ENCODE measurements at places on chromosomes 1 and 21.

GRCh38 chr1:162930532-162930931 lies 69.6 kb upstream of the CCDC190 start:
- DNase-seq, result no peak

- DNase-seq, result no peak
Measured at GRCh38 chr1:43951021-43951985, 4.6 kb downstream of the IPO13 start.

DNA sequence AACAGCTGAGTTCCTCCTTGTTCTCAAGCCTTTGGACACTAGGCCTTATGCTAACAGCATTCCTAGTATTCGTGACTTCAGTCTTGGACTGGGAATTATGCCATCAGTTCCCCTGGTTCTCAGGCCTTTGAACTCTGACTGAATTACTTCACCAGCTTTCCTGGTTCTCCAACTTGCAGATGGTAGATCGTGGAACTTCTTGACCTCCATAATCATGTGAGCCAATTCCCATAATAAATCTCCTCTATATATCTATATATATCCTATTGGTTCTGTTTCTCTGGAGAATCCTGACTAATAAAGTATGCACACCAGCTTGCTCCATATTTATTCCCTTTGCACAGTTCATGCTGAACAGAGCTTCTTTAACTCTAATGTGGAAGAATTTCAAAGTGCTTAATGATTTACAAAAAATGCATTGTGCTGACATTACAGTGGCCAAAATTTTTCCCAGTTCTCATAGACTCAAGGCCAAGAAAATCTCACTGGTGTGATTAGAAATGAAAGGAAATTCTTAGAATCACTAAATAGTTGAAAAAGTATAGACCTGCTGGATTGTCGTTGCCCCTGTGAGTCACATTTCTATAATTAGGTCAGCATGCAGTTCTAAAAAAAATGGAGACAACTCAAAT lies 462.9 kb upstream of the ADAMTS5 start:
- no peak for DNase-seq

DNA sequence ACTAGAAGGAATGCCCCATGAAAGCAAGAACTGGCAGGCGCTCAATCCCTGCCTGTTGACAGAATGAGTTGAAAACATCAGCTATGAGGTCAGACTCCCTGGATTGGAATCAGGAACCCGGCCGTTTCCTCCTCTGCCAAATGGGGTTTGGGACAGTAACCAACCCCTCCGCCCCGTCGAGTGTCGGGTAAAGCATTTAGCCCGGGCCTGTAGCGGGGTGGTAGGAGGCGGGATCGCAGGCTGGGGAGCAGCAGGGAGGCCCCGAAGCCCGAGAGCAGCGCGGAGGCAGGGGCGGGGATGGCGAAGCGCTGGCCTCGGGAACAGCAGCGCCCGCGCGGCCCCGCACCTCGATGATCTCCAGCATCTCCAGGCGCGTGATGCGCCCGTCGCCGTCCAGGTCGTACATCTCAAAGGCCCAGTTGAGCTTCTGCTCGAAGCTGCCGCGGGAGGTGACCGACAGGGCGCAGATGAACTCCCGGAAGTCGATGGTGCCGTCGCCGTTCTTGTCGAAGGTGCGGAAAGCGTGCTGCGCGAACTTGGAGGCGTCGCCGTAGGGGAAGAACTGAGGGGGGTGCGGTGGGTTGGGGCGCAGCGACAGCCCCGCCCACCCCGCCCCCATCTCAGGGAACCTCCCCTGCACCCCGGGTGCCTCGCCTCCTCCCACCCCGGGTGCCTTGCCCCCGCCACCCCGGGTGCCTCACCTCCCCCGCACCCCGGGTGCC lies 7.5 kb downstream of the HPCAL4 start:
- no peak for DNase-seq

- no peak for DNase-seq
Measured at GRCh38 chr1:90341516-90341915, 346.6 kb downstream of the ZNF326 start.

DNA sequence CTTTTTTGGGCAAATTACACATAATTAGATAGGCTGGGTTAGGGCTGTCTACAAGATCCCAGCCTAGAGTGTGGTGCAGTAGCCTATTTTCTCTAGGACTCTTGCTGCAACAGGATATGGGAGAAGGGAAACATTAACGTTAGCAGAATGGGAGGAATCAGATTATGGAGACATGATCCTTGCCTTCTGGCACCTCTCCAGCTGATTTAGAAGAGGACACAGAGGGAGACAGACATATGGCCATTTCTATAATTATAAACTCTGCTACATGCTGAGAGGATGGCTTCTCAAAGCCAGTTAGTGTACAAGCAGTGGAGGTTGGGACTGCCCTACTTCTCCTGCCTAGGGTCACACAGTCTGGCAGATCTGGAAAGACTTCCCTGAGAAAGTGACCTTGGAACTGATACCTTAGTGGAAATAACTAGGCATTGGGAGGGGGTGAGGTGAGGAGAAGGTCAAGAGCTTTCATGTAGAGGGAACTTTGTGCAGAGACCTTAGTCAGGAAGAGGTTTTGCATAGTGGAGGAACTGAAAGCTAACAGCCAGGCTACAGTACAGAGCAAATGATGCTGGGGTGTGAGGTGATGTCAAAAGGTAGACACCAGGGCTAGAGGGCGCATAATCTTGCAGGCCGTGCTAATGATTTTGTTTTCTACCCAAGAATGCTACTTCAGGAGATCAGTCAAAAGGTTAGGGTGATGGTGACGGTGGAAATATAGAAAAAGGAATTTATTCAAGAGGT lies 1.2 kb upstream of the CD1D start:
- DNase-seq, result no peak

DNA sequence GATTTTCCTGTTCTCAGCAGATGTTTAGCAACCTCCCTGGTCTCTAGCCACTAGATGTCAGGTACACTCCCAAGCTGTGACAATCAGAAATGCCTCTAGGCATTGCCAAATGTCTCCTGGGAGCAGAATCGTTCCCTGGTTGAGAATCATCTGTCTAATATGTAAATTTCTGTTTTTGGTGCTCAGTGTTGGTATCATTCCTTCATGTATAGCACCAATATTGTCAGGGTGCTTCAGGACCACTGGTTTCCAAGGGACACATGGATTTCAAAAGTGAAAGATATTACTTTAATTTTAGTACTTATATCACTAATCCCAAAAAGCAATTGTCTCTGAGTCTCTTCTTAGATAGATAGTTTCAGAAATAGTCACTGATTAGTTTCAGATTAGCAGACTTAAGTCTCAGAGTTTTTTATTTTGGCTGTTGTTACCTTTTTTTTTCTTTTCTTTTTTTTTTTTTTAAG lies 160.1 kb downstream of the PTPRC start:
- DNase-seq, result no peak

- DNase-seq, result no peak
Measured at GRCh38 chr1:170196490-170197236, 50.9 kb downstream of the NTMT2 start.

DNA sequence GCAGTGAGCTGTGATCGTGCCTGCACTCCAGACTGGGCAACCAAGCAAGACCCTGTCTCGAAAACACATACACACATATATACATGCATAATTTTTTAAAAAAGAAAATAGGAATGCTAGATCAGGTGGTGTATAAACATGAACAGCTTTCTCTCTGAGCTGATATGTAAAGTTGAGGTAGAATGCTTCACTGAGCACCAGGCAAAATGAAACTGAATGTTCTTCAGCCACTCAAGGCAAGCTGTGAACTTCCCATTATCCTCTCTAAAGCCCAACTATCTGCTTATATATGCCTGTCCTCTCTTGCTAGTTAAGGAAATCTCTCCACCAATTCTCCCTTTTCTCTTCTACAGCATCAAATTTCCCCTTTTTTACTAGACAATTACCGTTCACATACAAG lies 93.0 kb downstream of the NUF2 start:
- no peak for DNase-seq

DNA sequence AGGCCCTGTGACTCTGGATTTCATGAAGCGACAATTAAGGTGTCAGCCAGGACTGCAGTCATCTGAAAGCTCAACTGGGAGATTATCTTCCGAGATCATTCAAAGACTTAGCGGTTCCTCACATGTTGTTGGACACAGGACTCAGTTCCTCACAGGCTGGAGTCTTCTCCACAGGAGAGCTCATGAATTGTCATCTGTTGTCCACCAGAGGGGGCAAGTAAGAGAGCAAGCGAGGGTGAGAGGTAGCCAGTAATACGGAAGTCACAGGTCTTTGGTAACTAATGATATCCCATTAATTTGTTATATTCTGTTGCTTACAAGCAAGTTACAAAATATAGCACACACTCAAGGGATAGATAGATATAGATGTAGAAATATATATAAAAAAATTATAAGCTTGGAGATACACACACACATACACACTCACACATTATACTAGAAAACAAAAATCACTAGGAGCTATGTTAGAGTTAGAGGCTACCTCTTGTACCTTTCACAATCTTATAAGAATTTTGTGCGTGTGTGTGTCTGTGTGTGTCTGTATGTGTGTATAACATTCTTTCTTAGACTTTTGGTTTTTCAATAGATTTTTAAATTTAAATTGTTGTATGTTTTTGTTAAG lies 1695.3 kb downstream of the BRINP3 start:
- peak; percentile 5 for DNase-seq

DNA sequence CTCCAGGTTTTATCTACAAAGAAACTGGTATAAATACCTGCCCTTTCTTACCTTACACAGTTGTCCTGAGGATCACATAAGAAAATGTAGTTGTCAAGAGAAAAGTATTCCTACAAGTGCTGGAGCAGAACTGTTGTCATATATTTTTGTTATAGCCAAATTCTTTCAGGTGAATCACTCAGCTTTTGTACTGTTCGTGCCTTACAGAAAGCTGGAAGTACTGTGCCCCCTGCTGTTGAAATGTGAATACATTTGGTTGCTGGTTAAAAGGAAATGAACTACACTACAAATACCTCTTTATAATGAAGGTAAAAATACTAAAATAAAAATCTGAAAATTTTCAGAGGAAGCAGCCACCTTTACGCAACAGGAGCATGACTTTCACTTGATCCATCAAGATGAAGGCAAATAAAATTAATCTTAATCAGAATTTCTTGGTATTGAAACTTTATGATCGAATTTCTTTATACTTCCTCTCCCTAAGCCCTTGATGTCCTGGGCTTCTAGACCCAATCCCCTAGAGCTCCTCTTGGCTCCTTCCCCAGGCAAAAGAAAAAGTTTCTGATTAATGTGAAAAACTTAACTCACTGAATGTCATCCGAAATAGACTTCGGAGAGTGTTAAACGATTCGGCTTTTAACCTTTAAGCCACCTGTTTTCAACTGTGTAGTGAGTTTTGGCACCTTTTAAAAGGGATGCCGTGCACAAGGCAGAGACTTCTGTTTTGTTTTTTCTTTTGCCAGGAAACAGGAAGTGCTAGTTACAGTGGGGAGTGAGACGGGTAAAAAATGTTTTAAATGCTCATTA lies 12.5 kb downstream of the CHML start:
- no peak for DNase-seq

- DNase-seq, result no peak
Measured at GRCh38 chr1:25550155-25550506, 6.7 kb downstream of the LDLRAP1 start.

- DNase-seq, result no peak
Measured at GRCh38 chr1:15410884-15411245, 1.2 kb downstream of the EFHD2 start.
